Mucosa of descending colon (tissue), 3 donors: ENCODE measurements at places on chromosomes 5 and 9. TPM values are rescaled to one million over a fixed set of nuclear protein-coding genes. Genes with fewer than 3 reads are reported as not detected.

DNA sequence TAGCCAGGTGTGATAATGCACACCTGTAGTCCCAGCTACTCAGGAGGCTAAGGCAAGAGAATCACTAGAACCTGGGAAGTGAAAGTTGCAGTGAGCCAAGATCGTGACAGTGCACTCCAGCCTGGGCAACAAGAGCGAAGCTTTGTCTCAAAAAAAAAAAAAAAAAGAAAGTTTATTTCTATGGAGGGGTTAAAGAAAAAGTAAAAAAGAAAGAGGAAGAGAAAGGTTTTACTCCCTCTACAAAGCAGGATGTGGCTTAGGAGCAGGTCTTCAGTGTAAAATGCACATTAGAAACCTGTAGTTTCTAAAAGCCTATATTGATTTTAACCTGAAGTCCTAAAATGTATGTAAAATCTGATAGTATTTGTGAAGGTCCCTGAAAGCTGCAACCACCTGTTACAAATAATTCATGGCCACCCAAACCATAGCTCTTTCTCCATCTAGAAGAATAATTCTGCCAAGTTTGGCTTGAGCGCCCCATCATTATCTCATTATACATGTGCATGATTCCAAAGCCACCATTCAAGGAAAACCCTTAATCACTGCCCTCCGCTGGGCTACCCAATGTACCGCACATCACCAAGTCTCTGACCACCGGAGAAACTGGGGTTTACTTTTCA is 3.4 kb downstream of the FNBP1 start:
- DNase-seq: no peak

DNA sequence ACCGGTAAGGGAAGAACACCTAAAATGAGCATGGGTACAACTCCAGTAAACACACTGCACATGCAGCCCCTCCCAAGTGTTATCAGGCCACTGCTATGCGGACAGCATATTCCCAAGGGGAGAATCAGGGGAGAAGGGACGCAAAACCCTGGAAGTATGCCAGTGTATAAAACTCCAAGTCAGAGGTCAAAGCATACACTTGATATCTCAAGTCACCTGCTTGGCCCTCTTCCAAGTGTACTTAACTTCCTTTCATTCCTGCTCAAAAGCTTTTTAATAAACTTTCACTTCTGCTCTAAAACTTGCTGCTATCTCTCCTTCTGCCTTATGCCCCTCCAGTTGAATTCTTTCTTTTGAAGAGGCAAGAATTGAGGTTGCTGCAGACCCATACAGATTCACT is 408.1 kb downstream of the HTR1A start:
- DNase-seq: no peak

GRCh38 chr5:93603078-93603792 is 20.2 kb downstream of the NR2F1 start:
- no peak for DNase-seq

DNA sequence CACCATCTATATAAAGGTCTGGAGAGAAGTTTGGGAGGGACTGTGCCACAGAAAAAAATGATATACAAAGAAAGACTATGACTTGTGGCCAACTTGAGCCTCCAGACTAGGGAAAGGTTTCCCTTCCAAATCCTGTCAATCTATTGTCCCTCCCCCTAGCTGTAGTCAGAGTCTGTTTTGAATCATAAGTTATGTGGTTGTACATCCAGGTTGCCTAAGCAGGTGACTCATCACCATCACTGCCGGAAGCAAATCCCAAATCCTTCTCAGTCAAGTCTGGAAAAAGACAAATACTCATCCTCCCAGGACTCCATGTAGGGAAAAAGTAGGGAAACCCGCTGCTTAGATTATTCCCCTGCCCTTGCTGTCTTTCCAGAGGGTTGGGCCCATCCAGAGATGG is 235.7 kb downstream of the CDK5RAP2 start:
- DNase-seq: no peak

GRCh38 chr9:20240498-20240897 is 381.8 kb downstream of the MLLT3 start:
- DNase-seq: no peak

- DNase-seq: no peak
These were observed 12.8 kb downstream of the FAM81B start for GRCh38 chr5:95403996-95404395.

- no peak for DNase-seq
These were observed 19.4 kb downstream of the TRIM7 start for GRCh38 chr5:181185560-181185959.

NAIP gene
- 19.4 TPM for total RNA-seq

OR2V2 gene
- total RNA-seq: not detected

DNA sequence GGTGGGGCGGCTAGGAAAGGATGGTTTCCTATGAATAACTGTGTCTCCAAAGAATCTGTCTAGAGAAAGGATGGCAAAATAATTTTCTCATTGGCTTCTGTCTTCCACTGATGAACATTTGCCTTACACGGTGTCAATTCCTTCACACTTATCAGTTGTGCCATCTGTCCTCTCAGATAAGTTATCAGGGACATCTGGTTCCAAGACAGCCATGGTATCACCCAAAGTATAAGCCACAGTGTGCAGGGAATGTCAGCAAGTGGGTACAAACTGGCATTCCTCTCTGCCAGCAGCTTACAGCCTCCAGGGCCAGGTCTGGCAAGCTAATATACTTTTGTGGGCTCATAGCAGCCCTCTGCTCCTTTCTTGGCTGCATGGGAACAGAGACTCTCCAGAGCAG is 1092.0 kb downstream of the EFNA5 start:
- no peak for DNase-seq

DNA sequence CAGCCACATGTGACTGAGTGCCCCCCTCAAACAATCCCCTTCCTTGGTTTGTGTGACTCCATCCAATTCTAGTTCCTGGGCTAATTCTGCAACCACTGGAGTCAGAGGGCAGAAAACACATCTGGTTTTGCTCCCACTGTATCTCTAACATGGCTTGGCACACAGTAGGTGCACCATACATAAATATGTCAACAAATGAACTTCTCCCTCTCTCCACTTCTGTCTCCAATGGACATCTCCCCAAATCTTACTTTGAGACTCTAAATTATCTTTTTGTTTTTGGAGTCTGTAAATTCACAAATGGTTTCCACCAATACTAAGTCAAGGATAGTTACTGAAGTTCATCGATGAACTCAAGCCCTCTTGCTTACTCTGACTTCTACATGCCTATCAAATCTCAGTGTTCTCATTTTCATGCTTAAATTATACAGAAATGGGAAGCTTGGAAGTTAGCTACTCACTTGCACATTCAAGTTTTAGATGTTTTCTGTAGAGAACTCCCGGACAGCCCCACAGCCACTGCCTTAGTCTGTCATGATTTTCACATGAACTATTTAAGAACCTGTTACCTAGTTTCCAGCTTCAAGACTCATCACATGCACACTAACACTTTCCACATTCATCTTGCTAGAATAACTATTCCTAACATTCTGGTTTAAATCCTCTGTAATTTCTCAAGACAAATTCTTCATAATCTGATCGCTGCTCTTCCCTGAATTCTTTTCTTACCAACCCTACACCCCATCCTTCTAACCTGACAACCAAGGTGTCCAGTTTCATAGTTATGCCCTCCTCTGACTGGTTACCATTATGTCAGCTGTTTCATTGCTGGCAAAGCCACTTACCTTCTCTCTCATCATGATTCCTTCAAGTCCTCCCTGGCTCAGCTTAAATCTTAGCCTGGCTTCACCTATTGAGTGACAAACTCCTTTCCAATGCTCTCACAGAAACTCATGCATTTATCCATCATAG is 6.0 kb downstream of the RPL37 start:
- no peak for DNase-seq

- no peak for DNase-seq
These were observed 113.5 kb upstream of the MRPS30 start for GRCh38 chr5:44695259-44695658.

SERF1A gene
- 3.1 TPM for total RNA-seq

DNA sequence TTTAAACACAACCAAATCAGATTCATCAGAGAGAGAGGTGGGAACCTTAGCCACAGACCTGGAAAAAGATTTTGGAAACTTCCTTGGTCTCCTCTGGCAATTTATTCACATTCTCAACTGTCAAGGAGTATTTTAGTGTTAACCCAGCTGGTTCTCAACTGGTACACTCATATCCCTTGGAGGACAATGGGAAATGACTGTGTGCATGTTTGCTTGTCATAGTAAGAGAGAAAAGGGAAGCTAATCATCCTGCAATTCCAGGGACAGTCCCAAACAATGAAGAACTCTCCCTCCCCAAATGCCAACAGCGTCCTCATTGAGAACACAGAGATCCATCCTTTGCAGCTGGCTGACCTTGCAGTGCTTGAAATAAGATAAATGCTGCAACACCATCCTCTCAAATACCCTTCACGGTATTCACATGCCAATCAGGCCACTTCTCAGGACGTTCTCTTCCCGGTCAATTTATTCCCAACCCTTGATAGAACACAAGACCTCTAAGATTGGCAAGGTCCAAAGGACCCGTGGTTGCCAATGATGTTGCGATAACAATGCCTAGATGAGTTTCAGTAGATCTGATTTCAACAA is 75.5 kb downstream of the EPB41L4B start:
- no peak for DNase-seq

DNA sequence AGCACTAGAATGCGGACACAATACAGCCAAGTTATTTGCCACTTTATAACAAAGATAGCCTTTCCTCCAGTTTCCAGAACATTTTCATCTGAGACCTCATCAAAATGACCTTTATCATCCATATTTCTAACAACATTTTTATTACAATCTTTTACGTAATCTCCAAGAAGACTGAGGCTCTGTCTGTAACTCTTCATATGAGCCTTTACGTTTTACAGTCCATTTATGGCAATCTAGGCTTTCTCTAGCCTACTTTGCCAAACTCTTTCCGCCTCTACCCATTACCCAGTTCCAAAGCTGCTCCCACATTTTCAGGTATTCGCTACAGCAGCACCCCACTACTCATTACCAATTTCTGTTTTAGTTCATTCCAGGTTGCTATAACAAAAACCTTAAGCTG is 8.2 kb upstream of the SEMA5A start:
- DNase-seq: no peak

SPATA31E1 gene
- total RNA-seq: not detected

PELO gene
- 17.9 TPM for total RNA-seq

- DNase-seq: no peak
These were observed 67.8 kb downstream of the SGCD start for GRCh38 chr5:156394642-156395305.

TOMM5 gene
- total RNA-seq: 45.6 TPM

DNA sequence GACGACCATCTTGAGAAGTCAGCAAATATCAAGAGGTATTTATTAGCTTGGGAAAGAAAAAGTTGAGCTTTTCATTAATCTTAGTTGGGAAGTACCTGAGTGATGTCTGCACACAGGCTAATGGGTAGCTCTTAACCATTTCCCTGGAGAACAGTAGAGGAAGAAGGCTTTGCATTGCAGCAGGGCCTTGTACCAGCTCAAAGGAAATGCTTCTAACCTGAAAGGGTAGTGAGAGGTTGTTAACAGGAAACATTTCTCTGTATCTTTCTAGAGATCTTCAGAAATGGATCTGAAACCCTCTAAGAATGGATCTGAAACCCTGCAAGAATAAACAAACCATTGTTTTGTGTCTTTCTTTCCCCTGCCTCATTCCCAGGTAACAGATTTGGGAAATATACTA is 393.3 kb downstream of the PLK2 start:
- DNase-seq: no peak

DNA sequence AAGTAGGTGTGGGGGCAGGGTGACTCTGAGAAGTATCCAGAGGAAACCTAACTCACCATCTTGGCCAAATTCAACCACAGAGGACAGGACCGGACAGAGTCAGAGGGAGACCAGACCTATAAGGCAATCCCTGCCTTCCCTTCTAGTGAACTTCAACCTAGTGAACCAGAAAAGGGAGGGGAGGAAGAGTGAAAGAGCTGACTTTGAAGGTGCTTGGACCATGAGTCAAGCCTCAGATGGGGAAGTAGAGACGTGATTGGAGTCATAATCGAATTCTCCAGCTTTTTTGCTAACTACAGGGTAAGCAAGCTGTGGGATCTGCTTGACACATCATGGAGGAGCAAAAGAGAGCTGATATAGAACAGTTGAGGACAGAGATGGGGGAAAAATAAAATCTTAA is 18.8 kb upstream of the KIF2A start:
- DNase-seq: no peak
